ENCODE measurements at places on chromosomes 2 and 18. TPM values are rescaled to one million over a fixed set of nuclear protein-coding genes. Genes with fewer than 3 reads are reported as not detected.

- no peak for DNase-seq
These were observed 18.7 kb upstream of the ACVR1 start for GRCh38 chr2:157894694-157895435.

DNA sequence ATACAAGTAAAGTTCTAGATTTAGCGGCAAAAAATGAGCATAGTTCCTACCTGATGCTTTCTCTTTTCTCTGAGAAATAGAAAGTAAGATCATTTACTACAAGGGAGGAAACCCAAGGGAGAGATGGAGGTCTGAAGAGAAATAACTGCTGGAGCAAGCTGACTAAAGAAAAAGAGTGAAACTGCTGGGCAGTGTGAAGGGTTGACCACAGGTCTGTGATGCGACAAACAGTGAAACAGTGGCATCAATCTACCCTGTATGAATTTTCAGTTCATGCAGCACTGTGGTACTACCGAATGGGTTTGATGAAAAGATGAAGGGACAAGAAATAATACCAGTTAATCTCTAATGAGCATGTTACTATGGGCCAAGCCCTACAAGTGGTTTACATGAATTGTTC is 52.2 kb downstream of the CUL3 start:
- DNase-seq = no peak

- DNase-seq = no peak
These were observed 4.5 kb upstream of the GDF7 start for GRCh38 chr2:20662308-20662937.

DNA sequence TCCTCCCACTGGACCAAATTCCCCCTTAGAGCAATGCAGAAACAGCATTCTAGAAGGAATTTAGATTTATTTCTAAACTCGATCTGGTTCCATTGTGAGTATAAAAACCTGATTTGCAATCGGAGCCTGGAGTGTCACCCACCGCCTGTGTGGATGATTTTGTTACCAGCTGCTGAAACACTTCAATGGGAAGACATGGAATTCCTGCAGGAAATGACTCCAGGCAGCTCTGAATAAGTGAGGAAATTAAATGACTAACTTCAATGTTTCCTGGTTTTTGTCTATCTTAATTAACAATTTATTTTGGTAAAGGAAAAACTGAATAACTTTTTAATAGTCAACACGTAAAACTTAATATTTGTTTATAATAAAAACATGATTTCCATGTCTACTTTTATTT is 19.3 kb downstream of the CTAGE1 start:
- DNase-seq = peak; percentile 94

DNA sequence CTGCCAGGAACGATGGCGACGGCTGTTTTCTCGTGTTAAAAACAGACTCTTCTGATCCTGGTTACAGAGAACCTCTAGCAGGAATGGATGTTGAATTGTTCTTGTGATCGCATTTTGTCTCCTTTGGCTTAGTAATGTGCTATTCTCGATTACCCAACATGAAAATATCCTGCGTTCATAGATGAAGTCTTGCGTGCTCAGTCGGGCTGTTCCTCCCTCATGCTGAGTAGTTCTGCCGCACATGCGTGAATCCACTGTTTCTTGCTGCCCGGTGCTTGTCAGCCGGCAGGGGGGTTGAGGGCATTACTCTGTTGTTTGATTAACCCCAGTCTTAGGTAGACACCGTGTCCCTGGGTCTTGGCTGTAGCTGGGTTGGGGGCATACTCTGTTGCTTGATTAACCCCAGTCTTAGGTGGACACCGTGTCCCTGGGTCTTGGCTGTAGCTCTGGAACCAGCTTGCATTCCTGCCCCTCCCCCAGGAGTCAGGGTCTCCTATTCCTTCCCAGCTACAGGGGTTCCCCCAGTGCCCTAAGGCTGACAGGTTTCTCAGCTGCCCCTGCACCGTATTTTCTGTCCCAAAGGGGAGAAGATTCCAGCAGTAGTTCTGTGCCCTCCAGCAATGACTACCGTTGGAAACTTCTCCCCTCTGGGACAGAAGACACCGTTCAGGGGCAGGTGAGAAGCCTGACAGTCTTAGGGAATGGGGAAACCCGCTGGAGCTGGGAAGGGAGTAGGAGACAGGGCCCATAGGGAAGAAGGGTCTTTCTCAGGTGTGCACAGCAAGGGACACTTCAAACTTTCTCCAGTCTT is 22.1 kb upstream of the ASB1 start:
- no peak for DNase-seq

DNA sequence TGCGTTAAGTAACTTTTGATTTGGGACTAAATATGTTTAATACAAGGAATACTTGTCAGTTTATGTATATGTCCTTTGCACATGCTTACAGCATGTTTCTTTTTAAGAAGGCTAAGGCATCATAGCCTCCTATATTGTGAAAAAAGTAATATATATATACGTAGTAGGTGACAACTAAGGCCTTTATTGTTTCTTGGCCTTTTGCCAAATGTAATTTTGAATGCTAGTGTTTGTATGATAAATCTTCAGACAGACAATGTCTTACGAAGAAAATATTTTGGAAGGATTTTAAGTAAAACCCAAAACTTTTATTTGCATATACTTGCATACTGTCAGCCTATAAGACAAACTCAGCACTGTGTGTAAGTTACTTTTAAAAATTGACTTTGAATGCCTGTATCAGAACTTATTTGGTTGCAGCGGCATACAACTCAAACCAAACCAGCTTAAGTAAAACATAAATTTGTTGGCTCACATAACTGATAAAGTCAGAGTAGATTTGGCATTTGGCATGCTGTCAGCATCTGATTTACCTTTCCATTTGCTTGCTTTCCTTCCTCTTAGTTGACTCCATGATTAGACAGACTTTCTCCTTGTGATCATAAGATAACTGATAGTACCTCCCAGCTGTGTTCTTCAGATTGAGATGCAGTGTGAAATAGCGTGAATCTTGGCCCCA is 24.4 kb downstream of the UBE2E3 start:
- no peak for DNase-seq

GRCh38 chr2:96265349-96265839 is 403 bp downstream of the TMEM127 start:
- DNase-seq = peak; percentile 50

DNA sequence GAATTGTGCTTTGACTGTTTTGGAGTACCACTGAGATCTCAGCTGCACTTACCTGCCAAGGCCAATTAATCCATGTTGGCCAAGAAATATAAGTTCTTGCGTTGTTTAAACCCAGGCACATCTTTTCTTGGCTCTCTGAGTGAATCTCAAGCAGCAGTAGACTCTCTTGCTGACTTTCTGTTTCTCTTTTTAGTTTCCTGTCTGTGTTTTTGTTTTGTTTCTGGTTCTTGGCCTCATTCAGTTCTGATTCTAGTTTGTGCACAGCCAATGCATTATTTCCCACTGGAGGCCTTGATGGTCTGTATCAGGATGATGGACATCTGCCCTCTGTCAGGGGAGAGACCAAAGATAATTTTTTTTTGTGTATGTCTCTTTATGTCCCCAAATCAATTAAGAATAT is 379.4 kb downstream of the CDH2 start:
- DNase-seq = no peak

GRCh38 chr18:44765456-44765855 is 84.8 kb downstream of the SETBP1 start:
- DNase-seq = no peak

- no peak for DNase-seq
These were observed 51.7 kb downstream of the VIT start for GRCh38 chr2:36748166-36748565.

DNA sequence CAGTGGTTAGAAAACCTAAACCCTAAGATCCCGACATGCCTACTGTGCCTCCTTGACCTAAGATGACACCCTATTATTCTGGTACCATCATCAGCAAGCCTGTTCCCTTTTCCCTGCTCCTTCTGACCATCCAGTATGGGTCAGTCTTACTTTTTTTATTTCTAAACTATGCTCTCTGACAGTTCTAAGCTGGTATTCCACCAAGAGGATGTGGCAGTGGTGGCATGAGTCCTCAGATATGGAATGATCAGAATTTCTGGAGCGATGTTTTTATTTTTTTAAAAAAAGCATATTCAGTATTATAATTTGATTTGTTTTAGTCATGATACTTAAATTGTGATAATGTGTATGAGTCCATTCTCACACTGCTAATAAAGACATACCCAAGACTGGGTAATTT is 145.9 kb upstream of the LHCGR start:
- DNase-seq = no peak

ASXL3 gene
- 0.05 TPM for total RNA-seq

FLACC1 gene
- 0.84 TPM for total RNA-seq

HOXD10 gene
- total RNA-seq = 15.2 TPM

Measured in dermis blood vessel endothelial cell (primary cell).